ENCODE measurements at places on chromosomes 6 and 20.
A peak's percentile ranks its signal among the peaks of the same experiment; 100 is the strongest.

- no peak for DNase-seq
Observed at GRCh38 chr20:40307997-40308396, 381.0 kb downstream of the MAFB start.

GRCh38 chr6:167113047-167113754, 9.7 kb upstream of the CCR6 start:
- no peak for DNase-seq

GRCh38 chr6:81689580-81689979, 62.9 kb downstream of the TENT5A start:
- no peak for DNase-seq

DNA sequence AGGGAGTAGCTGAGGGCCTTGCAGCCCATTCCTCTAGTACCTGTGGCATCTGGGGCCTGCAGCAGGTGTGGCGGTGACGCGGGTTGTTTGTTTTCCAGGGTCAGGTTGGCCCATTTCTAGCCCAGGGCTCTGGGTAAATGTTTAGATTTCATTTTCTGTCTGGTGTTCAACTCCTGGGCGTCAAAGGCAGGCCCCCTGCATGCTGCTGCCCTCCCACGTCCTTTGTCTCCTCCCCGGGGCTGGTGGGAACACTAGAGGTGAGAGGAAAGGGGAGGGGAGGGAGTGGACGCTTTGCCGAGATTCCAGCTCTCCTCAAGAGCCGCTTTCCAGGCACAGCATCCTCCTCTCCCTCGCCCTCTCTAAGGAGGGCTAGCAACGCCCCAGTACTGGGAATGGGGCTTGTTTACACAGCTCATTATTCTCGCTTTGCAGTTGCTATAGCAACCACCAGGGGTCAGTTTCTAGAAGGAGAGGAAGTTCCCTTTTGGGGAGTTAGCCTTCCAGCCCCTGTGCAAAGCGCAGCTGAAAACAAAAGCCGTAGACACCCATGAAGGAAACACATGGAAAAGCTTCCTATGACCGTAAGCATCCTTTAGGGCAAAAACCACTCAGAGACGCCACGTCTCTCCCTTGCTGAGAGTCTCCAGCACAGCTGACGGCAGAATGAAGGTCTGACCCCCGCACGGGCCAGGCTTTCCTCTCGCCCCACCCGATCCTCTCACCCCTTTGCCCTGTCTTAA, 170.6 kb downstream of the LY86 start:
- peak; percentile 31 for DNase-seq

DNA sequence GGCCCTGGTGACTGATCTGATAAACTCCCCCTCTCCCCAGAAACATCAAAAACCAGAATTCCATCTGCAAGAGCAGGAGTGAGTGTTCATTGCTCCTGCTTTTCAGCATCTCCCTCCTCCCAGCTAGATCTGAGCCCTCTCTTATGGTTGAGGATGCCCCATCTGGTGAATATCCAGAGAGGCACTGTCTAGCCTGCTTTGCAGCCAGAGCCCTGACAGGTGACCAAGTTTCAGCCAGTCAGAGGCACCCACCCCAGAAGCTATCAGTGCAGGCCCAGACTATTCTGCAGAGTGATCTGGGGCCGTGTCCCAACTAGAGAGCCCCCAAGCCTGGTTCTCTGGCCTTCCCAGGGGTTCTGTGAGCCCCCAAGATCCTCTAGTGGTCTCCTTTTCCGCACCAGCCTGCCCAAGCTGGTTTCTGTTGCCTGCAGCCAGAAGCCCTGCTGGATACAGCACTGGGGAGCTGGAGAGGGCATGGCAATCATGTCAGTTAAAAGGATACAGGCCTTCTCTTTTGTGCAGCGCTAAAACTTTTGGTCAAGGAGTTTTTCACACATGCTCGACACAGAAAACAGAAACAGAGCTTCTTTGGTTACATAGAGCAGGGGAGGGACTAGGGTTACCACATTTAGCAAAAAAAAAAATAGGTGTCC, 6.6 kb upstream of the BMP7 start:
- DNase-seq: no peak

DNA sequence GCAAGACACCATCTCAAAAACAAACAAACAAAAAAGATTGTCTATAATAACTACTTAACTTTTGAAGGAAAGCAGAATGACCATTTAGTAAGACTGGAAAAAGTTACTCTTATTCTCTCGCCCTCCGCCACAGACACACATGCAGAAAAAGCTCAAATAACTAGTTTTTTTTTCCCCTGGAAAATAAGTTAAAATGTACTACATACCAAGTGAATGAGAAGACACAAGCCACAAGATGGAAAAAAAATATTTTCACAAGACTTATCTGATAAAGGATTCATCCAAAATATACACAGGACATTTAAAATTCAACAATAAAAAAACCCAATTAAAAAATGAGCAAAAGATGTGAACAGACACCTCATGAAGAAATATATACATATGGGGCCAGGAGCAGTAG, 31.9 kb downstream of the NUDT3 start:
- no peak for DNase-seq

DNA sequence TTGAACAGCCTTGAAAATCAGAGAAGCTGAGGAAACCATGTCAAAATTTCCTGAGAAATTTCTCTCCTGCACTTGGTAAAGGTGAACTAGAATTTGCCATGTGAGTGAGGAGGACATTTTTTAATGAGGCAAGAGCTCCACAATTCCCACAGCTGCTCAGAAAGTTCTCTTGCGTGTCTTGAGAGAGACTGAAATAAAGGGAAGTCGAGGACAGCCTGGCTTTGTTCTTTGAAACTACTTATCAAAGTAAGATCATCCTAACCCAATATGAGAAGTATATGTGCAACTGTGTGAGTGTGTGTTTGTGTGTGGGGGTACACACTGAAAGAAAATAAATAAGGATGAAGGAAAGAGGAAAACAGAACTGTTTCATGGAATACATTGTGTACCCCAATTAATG, 163.4 kb downstream of the SLC24A3 start:
- DNase-seq: no peak

- no peak for DNase-seq
Observed at GRCh38 chr6:131476362-131476761, 96.7 kb upstream of the ARG1 start.

DNA sequence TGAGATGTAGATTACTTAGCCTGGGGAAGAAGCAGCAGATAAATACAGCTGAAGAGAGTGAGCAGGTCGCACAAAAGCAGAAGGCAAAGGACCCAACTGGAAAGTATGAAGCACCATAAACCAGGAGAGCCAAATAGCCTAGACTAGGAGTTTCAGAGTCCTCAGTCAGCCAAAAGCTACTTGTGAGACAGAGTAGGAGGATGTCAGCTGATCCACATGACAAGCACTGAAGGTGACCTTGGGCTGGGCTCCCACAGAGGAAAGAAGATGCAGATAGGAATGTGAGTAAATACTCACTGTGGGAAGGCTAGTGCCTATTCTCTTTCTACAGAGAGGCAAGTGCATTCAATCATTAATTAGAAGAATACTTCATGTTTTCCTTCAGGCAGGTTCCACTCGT, 274.0 kb upstream of the POU3F2 start:
- no peak for DNase-seq

DNA sequence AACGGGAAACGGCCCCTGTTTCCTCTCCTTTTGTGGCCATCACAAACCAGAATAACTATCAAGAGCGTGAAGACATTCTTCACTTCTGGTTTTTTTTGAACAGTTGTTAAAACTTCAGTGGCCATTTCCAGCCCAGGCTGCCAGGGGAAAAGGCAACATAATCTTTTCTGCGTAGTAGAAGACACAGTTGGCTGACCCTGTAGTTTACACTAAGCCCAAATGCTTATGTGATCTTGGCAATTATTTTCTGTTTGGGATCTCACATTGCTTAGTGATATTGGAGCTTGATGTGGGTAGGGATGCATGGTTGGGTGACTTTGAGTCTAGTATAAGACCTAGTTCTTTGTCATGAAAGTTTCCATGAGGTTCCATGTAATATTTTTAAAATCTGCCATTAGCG, 449.4 kb upstream of the CDH4 start:
- DNase-seq: no peak

DNA sequence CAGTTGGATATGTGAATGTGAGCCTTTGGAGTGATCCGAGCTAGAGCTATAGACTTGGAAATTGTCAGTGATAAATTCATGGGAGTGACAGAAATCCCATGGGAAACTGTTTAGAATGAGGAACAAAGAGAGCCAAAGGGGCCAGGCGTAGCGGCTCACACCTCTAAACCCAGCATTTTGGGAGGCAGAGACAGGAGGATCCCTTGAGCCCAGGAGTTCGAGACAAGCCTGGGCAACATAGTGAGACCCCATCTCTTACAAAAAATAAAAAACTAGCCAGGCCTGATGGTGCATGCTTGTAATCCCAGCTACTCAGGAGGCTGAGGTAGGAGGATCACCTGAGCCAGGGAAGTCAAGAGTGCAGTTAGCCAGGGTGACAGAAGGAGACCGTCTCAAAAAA, 39.3 kb upstream of the SOX4 start:
- DNase-seq: no peak

DNA sequence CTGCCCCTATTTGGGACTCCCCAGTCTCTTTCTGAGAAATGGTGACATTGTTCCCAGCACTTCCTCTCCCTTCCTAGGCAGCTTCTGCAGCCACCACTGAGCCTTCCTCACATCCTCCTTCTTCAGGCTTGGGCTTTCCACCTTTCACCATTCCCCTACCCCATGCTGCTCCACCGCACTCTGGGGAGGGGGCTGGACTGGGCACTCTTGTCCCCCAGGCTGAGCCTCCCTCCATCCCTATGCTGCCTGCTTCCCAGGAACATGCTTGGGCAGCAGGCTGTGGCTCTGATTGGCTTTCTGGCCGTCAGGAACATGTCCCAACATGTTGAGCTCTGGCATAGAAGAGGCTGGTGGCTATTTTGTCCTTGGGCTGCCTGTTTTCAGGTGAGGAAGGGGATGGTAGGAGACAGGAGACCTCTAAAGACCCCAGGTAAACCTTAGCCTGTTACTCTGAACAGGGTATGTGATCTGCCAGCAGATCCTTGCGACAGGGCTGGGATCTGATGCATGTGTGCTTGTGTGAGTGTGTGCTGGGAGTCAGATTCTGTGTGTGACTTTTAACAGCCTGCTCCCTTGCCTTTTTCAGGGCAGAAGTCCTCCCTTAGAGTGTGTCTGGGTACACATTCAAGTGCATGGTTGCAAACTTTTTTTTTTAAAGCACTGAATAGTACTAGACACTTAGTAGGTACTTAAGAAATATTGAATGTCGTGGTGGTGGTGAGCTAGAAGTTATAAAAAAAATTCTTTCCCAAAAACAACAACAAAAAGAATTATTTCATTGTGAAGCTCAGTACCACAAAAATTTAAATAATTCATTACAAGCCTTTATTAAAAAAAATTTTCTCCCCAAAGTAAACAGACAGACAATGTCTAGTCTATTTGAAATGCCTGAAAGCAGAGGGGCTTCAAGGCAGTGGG, 2.1 kb upstream of the CDKN1A start:
- DNase-seq: no peak

DNA sequence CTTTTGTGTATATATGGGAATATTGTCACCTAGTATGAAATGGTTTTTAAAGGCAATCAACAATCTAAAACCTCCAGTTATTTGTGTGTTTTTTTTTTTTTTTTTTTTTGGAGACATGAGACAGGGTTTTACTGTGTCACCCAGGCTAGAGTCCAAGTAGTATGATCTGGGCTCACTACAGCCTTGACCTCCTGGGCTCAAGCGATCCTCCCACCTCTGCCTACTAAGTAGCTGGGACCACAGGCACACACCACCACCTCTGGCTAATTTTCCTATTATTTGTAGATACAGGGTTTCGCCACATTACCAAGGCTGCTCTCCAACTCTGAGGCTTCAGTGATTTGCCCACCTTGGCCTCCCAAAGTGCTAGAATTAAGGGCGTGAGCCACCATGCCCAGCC, 349.9 kb downstream of the UTRN start:
- DNase-seq: no peak

DNA sequence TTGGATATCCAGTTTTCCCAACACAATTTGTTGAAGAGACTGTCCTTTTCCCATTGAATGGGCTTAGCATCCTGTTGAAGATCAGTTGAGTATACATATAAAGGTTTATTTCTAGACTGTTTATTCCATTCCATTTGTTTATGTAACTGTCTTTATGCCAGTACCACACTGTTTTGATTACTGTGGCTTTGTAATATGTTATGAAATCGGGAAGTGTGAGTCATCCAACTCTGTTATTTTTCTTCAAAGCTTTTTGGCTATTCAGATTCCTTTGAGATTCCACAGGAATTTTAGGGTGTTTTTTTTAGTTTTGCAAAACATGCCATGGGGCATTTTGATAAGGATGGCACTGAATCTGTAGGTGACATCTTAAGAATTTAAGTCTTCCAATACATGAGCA, 188.3 kb downstream of the BMP7 start:
- DNase-seq: no peak

- DNase-seq: no peak
Observed at GRCh38 chr6:164871783-164872182, 437.6 kb downstream of the C6orf118 start.

- DNase-seq: no peak
Observed at GRCh38 chr20:60901831-60902230, 350.2 kb upstream of the CDH4 start.

GRCh38 chr6:27720607-27721580, 191.3 kb downstream of the OR2B2 start:
- DNase-seq: no peak

- DNase-seq: no peak
Observed at GRCh38 chr6:142648036-142648451, 296.9 kb downstream of the HIVEP2 start.

DNA sequence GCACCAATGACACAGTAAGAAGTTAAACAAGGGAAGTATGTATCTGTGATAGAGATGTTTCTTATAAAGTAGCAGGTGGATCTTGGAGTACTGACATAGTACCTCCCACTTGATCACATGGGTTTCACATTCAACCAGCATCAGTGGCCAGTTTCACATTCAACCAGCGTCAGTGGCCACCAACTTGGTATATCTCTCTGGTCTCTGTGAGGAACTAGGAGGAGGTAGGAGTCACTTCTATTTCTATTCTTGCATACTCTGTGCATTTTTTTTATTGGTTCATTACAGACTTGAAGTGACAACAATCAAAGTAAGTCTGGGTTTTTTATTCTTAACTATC, 200.3 kb upstream of the SIM1 start:
- no peak for DNase-seq

DNA sequence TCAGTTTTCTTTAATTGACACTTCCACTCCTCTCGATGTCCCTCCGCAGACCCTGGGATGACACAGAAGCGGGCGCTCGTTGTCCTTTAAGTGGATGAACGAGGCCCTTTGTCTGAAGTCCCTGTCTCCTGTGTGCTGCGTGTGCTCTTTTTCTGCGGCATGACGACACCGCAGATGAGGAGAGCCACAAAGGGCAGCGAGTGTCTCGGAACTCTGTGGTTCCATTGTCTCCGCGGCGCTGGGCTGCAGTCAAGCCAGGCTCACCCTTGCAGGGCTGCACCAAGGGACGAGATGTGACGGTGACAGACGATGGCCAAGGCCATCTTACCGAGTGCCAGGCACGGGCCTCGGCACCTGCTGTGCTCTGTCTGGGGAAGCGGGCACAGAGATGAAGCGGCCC, 10.6 kb downstream of the PRR18 start:
- no peak for DNase-seq

DNA sequence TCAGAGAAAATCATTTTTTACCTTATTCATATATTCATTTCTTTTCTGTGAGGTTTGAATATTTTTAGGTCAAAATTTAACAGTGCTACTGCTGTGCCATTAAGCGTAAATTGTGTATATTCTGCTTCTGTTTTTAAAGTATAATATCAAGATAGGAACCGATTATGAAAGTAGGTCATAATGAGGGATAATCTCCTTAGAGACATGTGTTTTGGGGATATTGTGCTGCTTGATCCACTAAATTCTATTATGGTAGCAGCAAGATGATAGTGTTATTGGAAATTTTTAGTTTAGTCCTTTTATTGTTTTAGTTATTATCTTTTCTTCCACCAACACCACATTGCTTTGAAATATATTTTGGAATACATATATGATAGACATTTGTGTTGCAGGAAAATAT, 244.0 kb downstream of the RIMS1 start:
- no peak for DNase-seq

All from CD4-positive, alpha-beta T cell treated with Interleukin-10 for 1 hour (primary cell).